ENCODE measurements at places on chromosomes 3 and 15.

DNA sequence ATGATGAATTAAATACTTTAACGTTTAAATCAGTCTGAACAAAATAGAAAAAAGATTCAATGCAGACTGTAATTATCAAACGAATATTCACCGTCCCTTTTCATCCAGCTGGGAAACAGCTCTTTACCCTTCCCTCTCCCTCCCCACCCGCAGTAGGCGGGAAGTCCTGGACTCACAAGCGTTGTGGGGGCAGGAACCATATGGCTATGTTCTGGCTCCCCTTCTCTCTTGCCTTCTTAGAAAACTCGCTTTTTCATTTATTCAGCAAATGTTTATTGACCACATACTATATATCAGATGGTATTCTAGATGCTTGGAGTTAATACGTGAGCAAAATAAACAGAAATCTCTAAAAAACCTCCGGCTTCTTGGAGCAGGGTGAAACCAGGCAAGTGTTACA is 715 bp upstream of the SCAPER start:
- no peak for ATAC-seq

- peak; percentile 15 for ATAC-seq
Observed at GRCh38 chr3:197528190-197528589, 27.6 kb downstream of the BDH1 start.

DNA sequence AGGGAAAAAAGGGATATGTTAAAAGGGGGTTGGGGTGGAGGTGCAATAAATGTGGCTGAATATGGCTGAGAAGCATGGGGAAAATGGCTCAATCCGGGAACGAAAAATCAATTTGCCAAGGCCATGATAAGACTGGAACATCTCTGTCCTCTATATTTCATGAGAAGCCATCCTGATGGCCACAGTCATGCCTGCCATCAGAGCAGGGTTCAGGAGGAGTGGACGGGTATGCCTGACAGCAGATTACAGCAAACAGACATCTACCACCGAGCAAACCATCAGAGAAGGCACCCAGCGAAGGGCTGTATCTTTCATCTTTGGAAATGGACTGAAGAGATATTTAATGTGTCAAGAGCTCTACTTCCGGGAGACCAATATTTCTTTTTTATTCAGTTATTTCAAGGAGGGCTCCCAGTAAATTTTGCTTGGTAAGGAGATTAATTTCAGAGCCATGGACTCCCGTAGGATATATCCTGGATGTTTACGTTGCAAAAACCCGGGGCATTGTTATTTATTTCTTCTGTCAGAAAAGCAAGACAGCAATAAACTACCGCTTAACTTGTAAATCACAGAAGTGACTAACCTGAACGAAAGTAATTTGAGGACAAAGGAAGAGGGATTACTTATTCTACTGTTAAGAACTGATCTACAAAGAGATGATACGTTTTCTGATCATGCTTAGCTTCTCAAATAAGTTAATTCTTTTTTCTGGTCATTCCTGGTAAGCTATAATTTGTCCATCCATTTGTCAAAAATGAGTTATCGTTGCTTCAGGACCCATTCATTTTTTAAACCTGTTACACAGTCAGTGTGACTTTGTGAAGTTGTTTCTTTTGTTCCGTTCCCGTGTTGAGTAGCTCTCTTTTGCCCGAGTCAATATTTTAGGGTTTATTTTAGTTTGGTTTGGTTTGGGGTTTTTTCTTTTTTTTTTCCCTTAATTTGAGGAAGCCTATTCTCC is 80.6 kb upstream of the CHD2 start:
- no peak for ATAC-seq

GRCh38 chr15:74604983-74605794 is 10.4 kb upstream of the CLK3 start:
- no peak for ATAC-seq

DNA sequence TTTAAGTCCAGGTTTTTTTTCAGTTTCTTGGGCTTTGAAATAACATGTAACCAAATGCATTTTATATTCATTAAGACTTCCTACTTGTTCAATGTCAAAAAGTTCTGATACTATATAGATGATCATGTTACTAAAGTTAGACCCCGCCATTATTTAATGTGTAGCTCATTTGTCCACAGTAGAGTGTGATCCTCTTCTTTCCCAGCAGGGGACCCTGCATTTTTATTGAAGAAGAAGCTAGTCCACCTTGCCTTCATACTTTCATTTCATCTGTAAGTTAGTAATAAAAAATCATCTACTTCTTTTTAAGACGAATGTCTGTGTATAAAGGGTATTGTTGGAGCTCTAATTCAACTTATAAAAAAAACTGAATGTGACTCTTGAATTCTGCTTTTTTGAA is 404.6 kb downstream of the SI start:
- no peak for ATAC-seq

GRCh38 chr3:11005686-11006256 is 13.2 kb downstream of the SLC6A1 start:
- ATAC-seq, result peak; percentile 95

DNA sequence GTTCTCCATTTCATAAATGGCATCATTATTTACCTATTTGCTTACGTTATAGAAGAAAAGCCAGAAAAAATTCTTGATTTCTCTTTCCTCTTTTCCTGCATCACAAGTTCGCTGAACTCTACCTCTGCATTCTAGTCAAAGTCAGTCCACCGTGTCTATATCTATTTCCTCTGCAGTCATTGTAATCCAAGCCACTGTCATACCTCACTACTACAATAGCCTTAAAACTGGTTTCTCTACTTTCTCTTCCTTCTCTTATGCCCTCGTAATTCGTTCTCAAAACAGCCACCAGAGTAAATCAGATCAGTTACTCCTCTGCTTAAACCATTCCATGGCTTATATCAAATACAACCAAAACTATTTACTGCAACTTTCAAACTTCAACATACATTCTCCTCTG is 13.4 kb upstream of the FAM81A start:
- peak; percentile 94 for ATAC-seq

DNA sequence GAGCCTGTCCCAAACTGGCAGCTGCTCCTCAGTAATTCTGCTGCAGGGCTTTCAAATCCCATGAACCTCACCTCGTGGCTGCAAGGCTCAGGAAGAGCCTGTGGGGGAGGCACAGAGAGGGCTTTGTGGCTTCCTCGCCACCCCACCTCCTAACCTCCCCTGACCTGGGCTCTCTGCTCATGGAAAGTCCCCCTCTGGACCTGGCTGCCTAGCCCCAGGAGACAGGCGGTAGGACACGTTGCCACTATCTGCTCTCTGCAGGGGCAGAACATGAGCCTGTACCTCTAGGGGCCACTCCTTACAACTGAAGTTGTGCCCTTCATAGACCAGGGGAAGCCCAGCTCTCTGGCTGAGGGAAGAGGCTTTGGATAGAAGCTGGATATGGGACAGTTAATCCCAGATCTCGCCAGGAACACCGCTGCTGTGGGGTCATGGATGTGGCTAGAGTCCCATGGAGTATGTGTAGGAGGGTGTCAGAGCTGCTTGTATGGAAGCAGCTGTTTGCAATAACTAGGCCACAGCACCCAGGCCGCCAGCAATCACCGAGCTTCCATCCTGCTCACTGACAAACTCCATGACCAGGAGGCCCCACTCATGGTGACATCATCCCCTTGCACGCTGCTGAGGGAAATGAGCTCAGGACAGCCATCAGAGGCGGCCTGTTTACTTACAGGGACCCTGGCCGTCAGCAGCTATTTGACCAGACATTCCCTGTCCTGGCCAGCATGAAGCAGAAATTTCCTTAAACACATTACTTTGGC is 34.0 kb upstream of the CILP start:
- ATAC-seq, result no peak

DNA sequence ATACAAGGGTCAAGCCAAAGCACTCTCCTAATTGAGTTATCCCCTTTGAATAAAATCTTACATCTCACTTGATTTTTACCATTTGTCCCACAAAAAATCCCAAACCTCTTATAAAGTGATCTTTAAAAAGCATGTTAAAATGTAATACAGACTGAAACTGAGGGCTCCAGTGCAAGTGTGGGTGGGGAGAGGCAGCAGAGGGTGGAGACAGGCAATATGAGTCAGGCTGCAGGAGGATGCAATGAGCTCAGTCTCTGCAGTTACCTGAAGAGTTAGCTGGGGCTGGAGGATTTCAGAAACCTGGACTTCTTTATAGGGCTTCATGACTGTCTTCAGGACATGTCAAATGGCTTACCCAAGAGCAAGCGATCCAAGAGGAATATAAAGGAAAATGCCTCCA is 14.2 kb upstream of the COLQ start:
- ATAC-seq, result peak; percentile 69

DNA sequence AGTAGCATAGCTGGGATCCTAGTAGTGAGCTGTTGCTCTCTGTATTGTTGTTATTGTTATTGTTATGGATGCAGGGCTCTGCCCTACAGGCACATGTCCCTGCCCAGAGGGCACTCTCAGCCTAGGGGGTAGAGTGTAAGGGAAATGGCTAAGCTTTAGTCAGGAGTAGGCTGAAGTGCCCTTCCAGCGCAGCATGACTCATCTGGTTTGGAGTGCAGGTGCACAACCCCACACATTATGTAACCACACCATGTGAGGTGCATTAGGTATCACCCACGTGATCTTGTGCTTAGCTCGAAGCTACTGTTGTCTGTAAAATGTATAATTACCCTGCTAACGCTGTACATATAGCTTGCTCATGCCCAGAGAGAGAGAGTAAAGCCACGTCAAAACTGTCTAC is 48.3 kb upstream of the TIPARP start:
- ATAC-seq, result peak; percentile 96

- ATAC-seq, result no peak
Observed at GRCh38 chr3:157061265-157061664, 98.7 kb downstream of the CCNL1 start.

- peak; percentile 64 for ATAC-seq
Observed at GRCh38 chr3:183178833-183179549, 16.5 kb upstream of the LAMP3 start.

DNA sequence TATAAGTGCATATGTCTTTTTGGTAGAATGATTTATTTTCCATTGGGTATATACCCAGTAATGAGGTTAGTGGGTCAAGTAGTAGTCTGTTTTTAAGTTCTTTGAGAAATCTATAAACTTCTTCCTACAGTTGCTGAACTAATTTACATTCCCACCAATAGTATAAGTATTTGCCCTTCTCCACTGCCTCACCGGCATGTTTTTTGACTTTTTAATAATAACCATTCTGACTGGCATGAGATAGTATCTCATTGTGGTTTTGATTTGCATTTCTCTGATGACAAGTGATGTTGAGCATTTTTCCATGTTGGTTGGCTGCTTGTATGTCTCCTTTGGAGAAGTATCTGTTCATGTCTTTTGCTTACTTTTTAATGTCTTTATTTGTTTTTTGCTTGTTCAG is 94.1 kb upstream of the TP63 start:
- ATAC-seq, result no peak

GRCh38 chr15:55589287-55589686 is 1.1 kb upstream of the PYGO1 start:
- no peak for ATAC-seq

DNA sequence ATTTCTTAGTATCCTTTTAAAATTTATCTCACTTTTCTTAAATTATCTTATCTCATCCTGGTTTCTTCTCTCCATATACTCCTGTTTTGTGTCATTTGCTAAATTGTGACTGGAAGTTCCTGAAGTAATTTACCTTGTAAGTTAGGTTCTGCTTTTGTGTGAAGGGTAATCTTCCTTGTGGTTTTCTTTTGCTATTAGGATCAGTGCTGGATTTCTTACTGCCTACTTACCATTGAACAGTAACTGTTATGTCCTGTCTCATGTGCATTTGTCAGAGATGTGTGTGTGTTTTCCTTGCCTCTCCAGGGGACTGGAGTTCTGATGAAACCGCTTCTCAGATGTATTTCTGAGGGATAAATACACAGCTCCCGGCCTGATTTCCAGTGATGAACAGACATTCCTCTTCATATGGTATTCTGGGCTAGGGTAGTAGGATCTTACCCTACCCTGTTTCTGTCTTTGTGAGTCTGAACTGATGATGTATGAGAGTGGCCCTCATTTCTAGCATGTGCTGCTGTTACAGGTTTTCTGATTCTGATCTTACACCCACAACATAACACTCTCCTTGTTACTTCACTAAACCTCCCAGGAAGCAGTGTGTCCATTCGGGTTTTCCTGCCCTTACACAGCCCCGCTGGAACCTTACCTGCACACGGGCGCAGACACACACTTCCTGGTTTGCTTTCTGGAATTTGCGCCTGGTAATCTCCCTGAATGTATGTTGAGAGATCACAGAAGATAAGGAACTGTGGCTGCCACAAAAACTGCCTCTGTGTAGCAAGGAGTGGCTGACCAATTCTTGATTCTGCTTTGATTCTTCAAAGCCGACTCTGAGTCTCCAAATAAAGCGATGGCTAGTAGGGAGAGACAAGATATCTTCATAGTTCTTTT is 14.7 kb downstream of the PAK2 start:
- ATAC-seq, result no peak

DNA sequence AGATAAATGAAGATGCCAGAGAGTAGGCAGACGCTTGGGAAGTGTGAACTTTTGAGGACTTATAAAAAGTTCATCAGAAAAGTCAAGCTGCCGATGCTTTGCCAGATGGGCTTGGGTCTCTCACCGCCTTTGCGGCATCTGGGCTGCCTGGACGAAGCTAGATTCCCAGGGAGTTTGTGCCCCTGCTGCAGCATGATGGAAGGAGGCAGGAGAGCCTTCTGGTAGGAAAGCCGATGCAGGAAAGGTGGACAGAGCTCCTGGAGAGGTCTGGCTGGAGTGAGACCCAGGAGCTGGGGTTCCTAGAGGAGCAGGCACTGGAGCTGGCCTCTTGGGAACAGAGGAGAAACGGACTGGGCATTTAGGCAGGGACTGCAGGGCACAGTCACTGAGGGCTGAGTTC is 51.9 kb upstream of the ATP2B2 start:
- no peak for ATAC-seq

GRCh38 chr15:48759921-48760320 is 50.9 kb downstream of the CEP152 start:
- peak; percentile 35 for ATAC-seq

- ATAC-seq, result no peak
Observed at GRCh38 chr3:150132101-150132749, 161.5 kb upstream of the PFN2 start.

DNA sequence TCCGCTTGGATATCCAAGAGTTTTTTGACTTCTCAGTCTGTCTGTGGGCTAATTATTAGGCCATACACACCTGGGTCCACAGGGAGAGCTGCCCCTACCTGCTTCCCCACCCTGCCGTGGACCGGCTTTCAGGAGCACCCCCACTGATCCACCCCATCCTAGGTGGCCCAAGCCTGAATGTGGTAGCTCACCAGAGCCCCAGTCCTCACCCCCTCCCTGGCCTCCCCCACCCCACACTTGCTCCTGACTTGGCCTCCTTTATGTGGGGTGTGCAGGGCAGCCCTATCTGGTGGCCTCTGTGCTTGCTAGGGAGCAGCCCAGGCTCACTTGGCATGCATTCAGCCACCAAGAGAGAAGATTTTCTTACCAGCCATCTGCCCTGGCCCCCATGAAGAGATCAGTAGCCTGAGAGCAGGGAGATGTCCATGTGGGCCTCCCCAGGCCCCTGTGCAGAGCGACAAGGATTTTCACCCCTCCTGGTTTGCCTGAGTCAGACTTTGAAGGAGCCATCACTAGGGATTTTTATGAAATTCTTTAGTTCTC is 11.2 kb downstream of the LRRK1 start:
- ATAC-seq, result no peak
